ENCODE measurements at places on chromosomes 4 and X.

DNA sequence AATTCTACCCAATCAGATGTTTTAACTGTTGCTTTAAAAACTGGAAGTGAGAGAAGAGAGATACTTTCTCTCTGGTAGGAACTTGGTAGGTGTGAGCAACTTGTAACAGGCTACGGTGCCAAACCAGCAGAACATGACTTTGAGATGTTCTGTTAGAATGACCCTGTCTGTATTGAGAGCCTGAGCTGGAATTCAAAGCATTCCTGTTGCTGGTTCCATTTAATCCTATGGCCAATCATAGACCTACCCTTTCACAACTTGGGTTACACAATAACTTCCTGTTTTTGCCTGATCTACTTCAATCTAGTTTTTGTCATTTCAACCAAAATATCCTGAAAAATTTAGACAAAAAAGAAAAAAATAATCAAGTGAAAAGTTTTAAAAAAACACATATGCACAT is 1.7 kb upstream of the PRRG1 start:
- no peak for DNase-seq

- DNase-seq, result no peak
Measured at GRCh38 chrX:106378616-106379015, 210.5 kb downstream of the PWWP3B start.

GRCh38 chrX:19705196-19705769 is 182.1 kb downstream of the SH3KBP1 start:
- no peak for DNase-seq

DNA sequence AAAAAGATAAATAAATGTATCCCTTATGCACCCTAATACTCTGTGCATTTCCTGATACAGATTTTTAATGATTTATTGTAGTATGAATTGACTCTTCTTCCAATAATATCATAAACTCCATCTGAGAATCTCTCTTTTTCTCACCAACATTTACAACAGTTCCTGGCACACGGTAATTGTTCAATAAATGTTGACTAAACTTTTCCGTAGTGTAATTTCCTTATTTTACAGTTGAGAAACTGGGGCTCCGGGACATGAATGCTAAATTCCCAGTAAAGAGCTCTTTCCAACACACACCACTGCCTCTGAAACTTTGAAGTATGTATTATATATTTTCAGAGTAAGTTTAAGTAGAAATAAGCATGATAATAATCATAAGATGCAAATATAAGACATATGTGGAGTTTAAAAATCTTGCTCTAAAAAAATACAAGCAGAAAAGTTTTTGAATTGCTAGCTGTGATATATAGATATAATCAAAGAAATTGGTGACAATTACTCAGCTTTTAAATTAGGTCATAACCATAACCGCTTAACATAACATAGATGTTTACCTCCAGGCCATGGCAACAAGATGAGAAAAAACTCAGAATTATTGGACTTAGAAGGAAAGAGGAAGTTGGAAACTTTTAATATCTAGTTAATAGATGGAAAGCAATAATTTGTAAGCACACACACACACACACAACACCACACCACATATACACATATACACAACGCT is 28.2 kb upstream of the ANTXR2 start:
- DNase-seq, result no peak

GRCh38 chr4:41594432-41594831 is 56.5 kb downstream of the LIMCH1 start:
- no peak for DNase-seq

- no peak for DNase-seq
Measured at GRCh38 chr4:100795581-100795980, 277.8 kb upstream of the EMCN start.

GRCh38 chr4:107718351-107718965 is 1.6 kb downstream of the PAPSS1 start:
- DNase-seq, result no peak

- DNase-seq, result no peak
Measured at GRCh38 chr4:56671373-56671772, 9.7 kb downstream of the HOPX start.

GRCh38 chr4:145339075-145339725 is 142.5 kb upstream of the SMAD1 start:
- no peak for DNase-seq

DNA sequence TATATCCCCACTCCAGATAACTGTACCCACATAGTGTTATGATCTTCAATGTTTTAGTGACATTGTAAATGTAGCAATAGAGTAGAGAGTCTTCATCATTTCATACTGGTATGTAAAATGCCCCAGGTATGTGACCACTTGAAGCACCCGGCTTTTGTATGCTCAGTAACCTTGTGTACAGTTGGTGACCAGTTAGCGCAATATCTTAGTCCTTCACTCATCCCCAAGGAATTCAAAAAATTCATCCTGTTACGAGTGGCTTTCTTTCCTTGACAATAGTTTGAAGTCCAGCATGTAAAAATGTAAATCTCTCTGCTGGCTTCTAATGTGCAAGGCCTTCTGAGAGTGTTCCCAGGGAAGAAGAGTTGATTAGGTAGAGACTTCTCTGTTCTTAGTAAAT is 145.6 kb downstream of the ARX start:
- no peak for DNase-seq

DNA sequence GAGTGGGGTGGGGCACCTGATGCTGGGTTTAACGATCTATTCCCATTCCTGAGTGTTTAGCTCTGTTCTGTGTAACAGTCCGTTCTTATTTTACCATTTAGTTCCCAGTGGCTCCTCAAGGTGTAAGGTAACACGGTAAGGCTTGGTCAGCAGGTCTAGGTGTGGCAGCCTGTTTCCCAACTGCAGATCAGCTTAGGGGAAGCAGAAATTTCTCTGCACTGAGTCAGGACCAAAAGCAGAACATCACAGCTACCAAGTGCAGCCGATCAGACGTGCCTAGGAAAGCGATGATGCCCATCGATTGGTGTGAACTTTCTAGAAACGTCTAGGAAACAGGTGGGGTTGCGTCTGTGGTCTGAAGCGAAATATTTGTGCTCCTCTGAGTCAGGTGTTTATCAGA is 240.1 kb downstream of the STIM2 start:
- no peak for DNase-seq

GRCh38 chr4:176054942-176055341 is 10.7 kb upstream of the WDR17 start:
- DNase-seq, result no peak

GRCh38 chr4:44446191-44446590 is 2.4 kb downstream of the KCTD8 start:
- DNase-seq, result no peak

DNA sequence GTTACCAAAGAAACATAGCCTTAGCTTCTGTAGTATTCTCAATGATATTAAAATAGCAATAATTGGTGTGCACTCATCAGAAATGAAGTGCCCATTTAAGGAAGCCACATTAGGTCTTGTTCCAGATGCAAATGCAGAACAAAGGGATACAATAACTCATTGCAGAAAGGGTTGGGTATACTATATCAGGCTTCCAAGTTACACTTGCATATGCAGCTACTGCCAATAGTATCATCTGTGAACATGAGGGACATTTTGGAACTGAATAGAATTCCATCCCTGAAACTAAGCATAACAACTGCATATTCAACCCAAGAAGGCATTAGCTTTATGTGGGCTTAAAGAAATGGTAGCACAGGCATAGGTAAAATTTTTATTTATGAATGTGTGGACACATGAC is 167.8 kb downstream of the ANTXR2 start:
- no peak for DNase-seq

- no peak for DNase-seq
Measured at GRCh38 chr4:118259111-118259510, 93.7 kb downstream of the PRSS12 start.

GRCh38 chr4:21593671-21594001 is 354.9 kb downstream of the KCNIP4 start:
- DNase-seq, result no peak

DNA sequence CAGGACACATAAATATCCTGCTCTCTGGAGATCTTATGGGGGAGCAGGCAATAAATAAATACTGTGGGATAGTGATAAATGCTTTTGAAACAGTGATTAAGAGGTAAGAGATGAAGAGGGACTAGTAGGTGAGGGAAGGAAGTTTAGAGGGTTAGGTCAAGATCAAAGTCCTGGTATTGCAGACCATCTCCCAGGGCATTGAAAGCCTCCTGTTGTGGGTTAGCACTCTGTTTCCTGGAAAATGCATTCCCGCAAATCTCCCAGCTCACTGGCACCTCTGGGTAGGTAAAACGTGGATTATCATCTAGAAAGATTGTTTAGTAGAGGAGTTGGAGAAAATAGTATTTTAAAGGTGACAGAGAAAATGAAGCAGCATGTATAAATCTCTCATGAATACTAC is 2.2 kb downstream of the SNX25 start:
- no peak for DNase-seq

DNA sequence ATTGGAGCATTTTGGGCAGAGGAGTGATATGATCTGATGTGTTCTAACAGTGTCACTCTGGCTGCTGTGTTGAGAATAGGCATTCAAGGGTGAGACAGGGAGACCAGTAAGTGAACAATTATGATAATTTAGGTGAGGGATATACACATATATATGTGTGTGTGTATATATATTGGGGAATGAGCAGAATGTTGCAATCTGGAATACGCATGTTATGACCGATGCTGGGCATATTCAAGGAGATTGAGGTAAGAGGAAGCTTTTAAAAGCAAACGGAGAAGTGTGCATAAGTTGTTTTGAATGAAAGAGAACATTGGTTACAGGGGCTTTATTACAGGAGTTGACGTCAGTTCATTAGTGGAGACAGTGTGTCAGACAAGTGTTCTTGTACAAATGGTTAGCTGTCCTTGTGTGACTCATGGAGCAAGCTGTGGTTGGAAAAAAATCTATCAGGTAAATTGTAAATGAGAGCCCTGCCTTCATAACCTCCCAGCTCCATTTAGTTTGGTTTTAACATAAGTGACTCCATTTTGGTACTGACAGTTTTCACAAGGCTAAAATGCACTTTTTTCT is 442.5 kb upstream of the LCORL start:
- DNase-seq, result no peak

GRCh38 chrX:98459669-98460068 is 1576.0 kb downstream of the RPA4 start:
- no peak for DNase-seq

GRCh38 chr4:167183036-167183435 is 51.3 kb downstream of the SPOCK3 start:
- DNase-seq, result no peak

GRCh38 chr4:84167564-84167963 is 331.5 kb downstream of the NKX6-1 start:
- no peak for DNase-seq

DNA sequence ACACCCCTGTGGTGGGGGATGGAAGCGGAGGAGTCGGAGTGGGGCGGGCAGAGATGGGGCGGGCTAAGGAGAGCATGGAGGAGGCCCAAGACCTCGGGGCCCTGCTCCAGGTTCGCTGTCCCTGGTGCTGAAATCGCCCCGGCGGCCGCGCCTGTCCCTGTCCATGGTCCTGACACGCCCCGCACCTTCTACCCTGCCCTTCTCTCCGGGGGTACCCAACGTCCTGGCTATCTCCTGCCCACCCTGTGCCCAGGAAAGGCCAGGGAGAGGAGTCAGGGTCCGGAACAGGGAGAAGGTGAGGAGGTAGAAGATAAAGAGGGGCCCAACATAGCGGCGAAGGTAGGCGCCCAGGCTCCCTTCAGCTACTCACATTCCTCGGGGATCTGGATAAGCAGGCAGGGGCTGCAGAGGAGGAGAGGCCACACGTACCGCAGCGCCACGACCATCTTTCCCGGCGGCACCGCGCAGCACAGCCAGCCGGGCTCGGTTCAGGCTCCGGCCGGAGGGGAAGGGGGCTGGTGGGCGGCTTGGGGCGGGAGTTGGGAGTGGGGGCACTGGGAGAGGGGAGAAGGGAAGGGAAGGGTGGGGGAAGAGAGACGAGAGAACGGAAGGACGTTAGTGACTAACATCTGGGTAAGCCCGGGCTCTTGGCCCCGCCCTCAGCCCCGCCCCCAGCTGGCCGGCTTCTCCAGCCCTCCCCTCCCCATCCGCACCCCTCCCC is 10.4 kb downstream of the L1CAM start:
- DNase-seq, result peak; percentile 88

GRCh38 chrX:74890676-74891430 is 34.4 kb downstream of the NEXMIF start:
- no peak for DNase-seq

DNA sequence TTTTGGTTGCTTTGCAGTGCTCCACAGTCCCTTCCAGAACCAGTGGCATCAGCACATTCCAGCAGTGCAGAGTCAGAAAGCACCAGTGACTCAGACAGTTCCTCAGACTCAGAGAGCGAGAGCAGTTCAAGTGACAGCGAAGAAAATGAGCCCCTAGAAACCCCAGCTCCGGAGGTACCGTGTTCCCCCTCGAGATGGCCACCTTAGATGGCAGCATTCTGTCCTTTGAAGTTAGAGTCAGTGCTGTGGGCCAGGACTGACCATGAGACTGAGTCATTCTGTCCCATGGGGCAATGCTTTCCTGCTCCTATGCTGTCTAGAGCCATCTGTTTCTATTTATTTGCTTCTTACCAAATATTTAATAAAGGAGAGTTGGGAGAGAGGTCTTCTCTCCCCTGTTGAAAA is 112.3 kb downstream of the KLHL8 start:
- DNase-seq, result no peak

GRCh38 chr4:121126449-121127006 is 37.6 kb downstream of the TNIP3 start:
- DNase-seq, result no peak

All from activated effector memory CD4-positive, alpha-beta T cell treated with anti-CD3 and anti-CD28 coated beads, Interleukin-2, amount 50 U/mL, for 16 hours (primary cell).